ENCODE measurements at places on chromosomes 1 and 21.

- no peak for DNase-seq
Observed at GRCh38 chr1:47340227-47340626, 6.6 kb downstream of the CMPK1 start.

DNA sequence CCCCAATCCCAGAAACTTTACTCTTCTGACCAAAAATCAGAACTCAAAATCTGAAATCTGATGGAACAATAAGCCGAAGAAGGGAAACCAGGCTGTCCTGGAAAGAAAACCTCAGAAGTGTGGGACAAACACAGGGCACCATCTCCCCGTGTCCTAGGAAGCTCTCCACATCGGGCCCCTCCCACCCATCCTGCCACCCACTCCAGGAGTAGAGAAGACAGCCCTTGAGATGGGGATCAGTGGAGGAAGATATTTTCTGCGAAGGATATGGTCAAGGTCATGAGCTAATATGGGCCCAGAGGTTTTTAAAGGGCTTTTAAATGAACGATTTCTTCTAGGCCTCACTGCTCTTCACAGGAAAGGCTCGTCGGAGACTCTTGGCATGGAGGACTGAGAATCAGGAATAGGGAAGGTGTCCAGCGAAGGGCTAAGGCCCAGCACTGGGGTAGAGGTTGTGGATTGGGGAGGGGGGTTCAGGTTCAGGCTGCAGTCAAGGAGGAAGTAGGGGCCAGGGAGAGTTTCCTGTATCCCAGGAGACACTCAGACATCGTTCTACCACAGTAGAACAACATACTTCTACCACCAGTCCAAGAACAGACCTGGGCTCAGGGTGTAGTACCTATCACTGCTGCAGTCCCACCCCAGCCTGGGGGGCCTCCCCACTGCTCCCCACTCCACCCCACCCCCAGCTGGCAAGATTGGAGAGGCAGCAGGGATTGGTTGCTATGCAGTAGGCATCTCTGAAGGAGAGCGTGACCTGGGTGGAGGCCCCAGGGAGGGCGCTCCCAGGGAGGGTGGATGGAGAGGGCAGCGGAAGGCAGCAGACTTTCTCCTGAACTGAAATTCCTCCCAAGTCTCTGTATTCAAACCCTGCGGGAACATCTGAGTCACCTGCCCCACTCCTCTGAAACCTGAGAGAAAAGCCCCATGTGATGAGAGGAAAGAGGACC lies 1.2 kb upstream of the S100A5 start:
- no peak for DNase-seq

DNA sequence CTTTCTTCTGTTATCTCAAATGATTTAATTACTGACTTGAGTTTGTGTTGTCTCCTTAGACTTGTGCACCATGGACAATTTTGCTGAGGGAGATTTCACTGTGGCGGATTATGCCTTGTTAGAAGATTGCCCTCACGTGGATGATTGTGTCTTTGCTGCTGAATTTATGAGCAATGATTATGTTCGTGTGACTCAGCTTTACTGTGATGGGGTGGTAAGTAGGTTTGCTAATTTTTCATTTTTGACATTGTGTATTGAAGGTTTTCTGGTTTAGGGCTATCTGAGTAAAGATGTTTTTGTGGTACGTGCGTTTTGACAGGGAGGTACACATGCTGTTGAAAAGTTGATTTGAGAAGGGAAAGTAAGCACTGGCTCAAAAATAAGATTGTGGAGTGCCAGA lies 14.1 kb downstream of the TTC3 start:
- DNase-seq, result no peak

DNA sequence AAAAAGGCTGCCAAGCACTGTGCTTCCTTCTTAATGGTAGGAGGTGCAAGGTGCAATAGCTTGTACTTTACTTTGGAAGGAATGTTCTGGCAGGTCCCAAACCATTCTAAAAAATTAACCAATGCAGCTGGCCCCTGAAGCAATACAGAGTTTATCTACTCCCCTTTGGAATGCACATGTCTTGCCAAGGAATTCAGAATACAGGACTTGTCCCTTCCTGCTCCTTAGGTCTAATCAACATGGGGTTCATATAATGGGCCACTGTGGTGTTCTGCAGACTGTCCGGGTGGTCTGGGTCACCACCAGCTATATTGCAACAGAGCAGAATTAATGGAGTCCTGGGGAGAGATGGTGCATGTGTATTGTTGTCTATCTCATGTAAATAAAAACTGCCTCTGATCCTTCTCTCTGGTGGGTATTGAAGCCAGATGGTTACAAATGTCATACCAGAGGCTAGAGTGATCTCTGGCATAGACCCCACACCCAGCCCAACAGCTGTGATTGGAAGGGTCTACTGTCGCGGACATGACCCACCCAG lies 112.8 kb downstream of the RIPK4 start:
- no peak for DNase-seq

GRCh38 chr1:246907472-246907871 lies 24.3 kb downstream of the AHCTF1 start:
- DNase-seq, result no peak

GRCh38 chr1:228697207-228698016 lies 37.9 kb upstream of the RHOU start:
- peak; percentile 25 for DNase-seq

- DNase-seq, result no peak
Observed at GRCh38 chr1:2544093-2544874, 11.9 kb upstream of the TNFRSF14 start.

DNA sequence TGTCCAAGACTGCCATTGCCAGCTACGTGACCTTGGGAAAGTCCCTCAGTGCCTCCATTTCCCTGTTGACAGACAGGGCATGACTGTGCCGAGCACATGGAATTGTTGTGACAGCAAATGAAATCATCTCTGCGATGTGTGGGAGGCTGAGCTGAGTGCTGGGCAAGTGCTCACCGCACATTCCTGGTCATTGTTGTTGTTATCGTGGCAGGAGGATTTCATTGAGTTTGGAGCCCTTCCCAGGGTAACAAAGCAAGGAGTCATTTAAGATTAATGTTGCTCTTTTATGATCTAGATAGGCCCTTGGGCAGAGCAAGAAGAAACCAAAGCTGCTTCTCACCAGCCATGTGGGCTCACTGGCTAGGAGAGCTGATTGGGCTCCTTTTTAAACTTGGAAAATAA lies 39.6 kb upstream of the ITPKB start:
- no peak for DNase-seq

GRCh38 chr1:25255706-25256577 lies 8.7 kb upstream of the RSRP1 start:
- DNase-seq, result no peak

All from amygdala (tissue), 56 donors.